ENCODE measurements at places on chromosomes 3 and 15.

DNA sequence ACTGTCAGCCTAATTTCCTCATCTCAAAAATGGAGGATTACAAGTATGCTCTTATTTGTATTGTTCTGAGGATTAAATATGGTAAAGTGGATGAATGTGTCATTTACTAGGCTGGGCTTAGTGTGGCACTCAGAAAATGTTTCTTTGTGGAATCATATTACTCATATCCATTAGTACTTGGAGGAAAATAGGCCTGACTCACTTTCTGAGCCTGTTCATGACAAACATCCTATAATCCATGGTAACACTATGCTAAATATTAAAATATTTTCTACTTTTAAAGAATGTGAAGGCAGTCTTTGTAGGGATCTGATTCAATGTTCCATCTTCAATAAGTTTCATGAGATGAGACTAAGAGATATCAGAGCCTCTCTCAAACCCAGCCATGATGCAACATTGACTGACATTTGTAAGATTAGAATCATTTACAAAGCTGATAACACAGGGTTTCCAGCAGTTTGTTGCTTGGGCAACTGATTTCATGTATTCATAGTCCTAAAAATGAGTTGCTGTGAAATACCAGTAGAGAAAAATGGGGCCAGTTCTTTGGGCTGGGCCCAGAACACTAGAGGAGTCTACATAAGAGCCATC, 1048.5 kb downstream of the NTRK3 start:
- no peak for DNase-seq

DNA sequence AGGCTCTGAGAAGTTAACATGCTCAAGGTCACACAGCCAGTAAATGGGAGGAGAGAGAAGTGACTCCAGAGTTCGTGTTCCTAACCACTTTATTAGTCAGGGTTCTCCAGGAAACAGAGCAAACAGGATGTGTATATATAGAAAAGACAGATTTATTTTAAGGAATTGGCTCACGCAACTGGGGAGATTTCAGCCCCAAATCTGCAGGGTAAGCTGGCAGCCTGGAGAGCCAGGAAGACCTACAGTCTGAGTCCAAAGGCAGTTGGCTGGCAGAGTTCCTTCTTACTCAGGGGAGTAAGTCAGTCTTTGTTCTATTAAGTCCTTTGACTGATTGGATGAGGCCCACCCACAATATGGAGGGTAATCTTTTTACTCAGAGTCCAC, 118.2 kb upstream of the PROK2 start:
- DNase-seq, result no peak

DNA sequence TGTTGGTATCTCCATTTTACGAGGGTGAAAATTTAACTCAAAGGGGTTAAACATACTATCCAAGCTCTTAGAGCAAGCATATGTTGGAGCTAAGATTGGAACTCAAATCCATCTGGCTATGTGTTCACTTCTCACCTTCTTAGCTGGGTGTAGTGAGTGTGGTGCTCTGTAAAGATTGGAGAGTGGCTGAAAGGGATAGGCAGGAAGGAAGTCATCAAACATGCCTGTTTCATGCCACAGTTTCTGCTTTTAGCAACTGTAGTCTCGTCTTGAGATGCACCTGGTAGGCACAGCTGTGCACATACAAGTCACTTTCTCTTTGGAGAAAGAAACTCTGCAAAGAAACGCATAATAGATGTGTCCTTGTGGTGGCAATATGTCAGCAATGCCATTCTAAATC, 189.1 kb upstream of the MDFIC2 start:
- DNase-seq, result no peak

- DNase-seq, result no peak
These were observed 11.1 kb downstream of the SIAH2 start for GRCh38 chr3:150751781-150752263.

- no peak for DNase-seq
These were observed 36.7 kb downstream of the SHQ1 start for GRCh38 chr3:72811571-72811970.

DNA sequence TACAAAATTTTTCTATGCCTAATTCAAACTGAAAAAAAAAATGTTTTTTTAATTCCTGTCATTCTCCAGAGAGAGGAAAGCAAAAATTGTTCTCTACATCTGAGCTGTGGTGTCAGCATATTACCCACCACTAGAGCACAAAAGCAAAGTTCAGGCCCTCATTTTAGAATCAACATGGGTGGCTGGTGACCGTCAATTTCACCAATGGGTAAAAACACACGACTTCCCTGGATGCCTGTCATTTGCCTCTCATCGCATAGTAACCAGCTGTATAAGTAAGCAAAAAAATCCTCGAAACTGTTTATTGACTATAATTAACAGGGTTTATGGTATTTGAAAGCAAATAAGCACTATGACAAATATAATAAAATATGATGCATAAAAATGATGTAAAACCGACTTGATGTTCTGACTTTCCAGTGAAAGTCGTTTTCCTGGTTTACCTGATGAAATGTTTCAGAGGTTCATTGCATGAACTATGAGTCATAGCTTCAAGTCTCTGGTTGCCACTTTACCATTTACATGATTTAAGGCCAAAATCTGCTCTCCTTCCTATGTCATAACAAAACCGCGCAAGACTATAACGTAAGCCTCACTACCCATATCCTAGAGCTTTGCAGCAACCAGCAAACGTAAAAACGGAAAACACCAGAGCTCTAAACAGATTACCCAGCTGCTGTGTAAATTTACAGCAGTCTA, 60.5 kb downstream of the THBS1 start:
- no peak for DNase-seq

GRCh38 chr3:20060974-20061685, 20.9 kb downstream of the KAT2B start:
- no peak for DNase-seq

DNA sequence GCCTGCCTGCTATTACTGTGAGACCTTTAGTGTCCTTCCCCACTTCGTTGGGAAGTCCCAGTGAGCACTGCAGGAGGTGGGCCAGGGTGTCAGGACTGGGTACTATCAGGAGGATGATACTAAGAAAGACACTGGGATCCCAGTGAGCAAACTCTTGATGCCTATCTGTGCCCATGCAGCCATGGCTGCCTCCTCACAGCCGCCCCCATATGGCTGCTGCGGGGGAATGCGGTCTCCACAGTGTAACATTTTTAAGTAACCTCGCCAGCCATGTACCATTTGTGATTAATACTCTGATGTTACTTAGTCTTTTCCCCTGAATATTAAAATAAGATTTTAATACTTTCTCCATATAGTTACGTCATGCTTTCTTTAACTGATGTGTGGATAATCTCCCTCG, 312.2 kb downstream of the RYR3 start:
- DNase-seq, result no peak

GRCh38 chr3:128263946-128264345, 110.7 kb downstream of the EEFSEC start:
- no peak for DNase-seq

DNA sequence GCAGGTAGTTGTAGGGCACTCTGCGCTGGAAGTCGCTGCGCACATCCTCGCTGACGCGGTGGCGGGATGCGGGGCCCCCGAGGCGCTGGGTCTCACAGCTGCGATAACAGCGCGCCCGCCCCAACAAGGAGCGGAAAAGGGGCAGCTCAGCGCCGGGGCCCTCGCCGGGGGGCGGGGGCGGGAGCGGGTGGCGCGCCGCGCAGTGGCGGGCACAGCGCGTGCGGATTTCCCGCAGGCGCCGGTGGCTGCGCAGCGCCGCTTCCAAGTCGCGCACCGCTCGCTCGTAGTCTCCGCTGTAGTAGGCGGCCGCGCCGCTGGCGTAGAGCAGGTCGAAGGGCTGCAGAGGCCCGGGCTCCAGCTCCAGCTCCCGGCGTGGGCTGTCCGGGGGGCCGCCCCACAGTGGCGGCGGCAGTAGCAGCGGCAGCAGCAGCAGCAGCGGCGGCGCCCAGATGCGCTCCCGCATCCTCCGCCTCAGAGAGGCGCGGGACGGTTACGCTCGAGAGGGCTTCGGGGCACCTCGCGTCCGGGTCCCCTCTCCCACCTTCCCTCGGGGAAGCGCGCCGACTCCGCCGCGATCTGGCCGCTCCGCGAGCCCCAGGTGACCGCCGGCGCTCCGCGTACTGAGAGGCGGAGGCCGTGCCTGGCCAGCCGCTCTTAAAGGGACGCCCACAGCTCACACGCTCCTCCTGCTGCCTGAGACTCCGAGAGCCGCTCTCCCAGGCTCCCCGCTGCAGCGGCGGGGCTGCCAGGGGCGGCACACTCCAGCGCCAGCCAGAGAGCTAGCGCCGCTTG, at the start of gene P3H2:
Gene P3H2 (minus strand): TSS at position 629 of the 792 bp plus-strand sequence. CDS start 166 bp downstream, at position 463.
- peak; percentile 2 for DNase-seq

- DNase-seq, result no peak
These were observed 98.2 kb upstream of the UBE3A start for GRCh38 chr15:25536801-25537611.

DNA sequence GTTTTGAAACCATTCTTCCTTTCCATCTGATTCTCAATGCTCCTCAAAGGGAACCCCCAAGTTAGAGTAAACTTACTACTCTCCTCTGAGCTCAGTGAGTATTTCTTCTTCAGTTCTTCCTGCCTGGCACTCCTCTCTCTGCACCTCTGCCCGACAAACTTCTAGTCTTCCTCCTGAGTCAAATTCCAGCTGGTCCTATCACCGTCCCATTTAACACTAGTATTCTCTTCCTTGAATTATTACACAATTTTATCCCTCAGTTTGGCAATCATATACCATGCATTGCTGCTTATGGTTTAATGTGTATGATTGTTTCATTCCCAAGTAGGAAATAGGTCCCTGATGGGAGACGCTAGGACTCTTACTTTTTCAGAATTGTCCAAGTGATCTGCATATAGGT, 279.7 kb downstream of the MECOM start:
- DNase-seq, result no peak

DNA sequence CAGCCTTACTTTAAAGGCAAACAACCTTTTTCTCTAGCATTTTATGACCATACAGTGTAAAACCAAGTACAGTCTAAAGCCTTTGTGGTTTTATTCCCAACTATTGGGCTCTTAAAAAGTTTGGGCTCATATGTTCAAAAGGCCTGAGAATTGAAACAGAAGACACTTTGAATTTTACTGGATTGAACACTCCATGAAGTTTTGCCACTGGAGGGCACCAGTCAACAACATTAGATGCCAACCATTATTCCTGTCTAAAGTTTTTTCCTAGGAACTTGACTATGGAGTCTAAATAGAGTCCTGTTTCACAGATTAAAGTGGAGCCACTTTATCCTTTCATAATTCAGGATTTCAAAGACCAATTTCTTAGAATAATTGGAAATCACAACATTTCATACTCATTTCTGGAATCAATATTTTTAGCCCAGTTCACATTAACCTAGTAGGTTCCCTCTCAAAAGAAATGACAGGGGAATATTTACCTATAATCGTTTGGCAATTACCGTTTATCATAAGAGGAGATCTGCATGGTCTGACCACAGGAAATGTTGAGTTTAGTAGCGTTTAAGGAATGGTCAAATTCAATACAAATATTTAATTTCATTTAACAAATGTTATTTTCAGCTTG, 244.1 kb upstream of the PDZRN3 start:
- DNase-seq, result no peak

DNA sequence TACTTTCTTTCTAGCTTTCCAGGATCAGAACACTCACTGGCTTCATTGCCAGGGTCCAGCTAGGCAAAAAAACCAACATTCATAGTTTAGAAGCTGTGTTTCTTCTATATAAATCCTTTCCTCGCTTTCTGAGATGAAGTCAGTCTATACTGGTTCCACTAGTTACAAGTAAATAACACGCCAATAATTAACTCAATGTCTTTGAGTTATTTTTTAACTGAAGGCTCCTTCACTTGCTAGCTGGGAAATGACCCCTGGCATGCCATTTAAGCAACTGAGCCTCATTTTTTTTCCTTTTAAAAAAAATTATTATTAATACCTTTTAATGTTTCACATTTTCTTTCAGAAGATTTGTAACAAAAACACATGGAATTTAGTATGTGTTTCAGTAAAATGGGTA, 2.1 kb upstream of the CCDC174 start:
- DNase-seq, result no peak

- DNase-seq, result peak; percentile 80
These were observed at the start of gene SNUPN for GRCh38 chr15:75625542-75626347. SNUPN (minus strand) TSS chr15:75625725; CDS start chr15:75621051, 4,674 bp downstream.

DNA sequence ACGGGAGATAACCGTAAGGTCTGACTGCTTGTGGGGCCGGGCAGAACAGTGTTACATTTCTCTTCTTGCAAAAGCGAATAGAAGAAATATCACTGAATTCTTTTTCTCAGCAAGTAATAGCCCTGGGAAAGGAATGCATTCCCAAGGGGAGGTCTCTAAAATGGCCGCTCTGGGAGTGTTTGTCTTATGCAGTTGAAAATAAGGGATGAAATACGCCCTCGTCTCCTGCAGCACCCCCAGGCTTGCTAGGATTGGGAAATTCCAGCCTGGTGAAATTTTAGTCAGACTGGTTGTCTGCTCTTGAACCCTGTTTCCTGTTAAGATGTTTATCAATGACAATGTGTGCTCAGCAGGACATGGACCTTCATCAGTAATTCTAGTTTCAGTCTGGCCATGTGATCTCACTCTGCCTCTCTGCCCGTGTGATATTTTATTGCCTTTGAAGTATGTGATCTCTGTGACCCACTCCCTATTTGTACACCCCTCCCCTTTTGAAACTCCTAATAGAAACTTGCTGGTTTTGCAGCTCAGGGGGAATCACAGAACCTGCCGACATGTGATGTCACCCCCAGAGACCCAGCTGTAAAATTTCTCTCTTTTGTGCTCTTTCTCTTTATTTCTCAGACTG, 715.6 kb downstream of the ROBO1 start:
- DNase-seq, result no peak

DNA sequence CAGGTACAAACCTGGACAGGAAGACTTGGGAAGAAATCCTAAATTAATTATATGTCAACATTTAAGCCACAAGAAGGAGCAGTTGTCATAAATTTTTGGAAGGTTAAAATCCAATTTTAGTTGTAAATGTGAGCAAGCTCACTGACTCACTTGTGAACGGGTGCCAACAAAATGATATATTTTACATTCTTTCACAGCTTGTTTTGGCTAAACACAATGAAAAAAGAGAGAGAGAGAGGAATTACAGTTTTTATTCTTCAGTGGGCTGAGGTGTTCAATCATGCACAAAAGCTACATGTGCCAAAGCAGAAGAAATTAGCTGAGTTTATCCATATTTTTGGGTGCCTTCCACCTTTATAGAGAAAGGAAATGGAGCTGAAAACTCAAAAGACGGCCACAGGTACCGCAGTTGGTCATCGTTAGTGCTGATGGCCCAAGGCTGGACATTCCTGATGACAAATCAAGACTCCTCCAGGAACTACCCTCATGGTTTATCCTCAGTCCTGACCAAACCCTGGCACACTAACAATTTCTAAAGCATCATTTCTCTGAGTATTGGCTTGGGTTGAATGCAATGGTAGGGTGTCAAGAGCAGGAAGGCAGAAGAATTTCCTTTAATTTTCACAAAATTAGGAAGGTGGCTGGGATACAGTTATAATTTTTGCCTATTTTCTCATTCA, 37.6 kb upstream of the WNT5A start:
- DNase-seq, result no peak

Measured in stimulated activated CD4-positive, alpha-beta T cell treated with anti-CD3 and anti-CD28 coated beads, Interleukin-1b, Interleukin-23, amount 100 ng/mL, for 24 hours (primary cell).